Cardiac atrium fibroblast (primary cell): ENCODE measurements at places on chromosomes 3 and 15. TPM values are rescaled to one million over a fixed set of nuclear protein-coding genes. Genes with fewer than 3 reads are reported as not detected.

The SLC9C1 gene
- 0.16 TPM in 1 of 2 replicates, not detected in the other for total RNA-seq

The SCAPER gene
- total RNA-seq = 6.9 and 22.2 TPM in 2 replicates

The TGM5 gene
- not detected in 2 replicates for total RNA-seq

The MED12L gene
- under 0.01 and 1.8 TPM in 2 replicates for total RNA-seq

The SLC28A2 gene
- not detected in 2 replicates for total RNA-seq

The FAM219B gene
- 37.7 and 41.3 TPM in 2 replicates for total RNA-seq

The KCNMB2 gene
- under 0.01 TPM in 1 of 2 replicates, not detected in the other for total RNA-seq

The ZNF80 gene
- total RNA-seq = not detected in 2 replicates

The TRAT1 gene
- not detected in 2 replicates for total RNA-seq

The SRPRB gene
- total RNA-seq = 84.5 and 92.7 TPM in 2 replicates

The DUOX1 gene
- not detected in 2 replicates for total RNA-seq

The RTP3 gene
- total RNA-seq = not detected in 2 replicates

The CLEC3B gene
- total RNA-seq = 202 and 203 TPM in 2 replicates

The ZSCAN2 gene
- 6.0 and 8.1 TPM in 2 replicates for total RNA-seq

The LEO1 gene
- 11.0 and 17.7 TPM in 2 replicates for total RNA-seq

The ITIH1 gene
- total RNA-seq = not detected in 2 replicates

The SPTSSB gene
- not detected in 2 replicates for total RNA-seq
